ENCODE measurements at places on chromosomes 2 and 18.

GRCh38 chr2:191352536-191352935, 107.3 kb downstream of the MYO1B start:
- no peak overlapping the region for H3K27ac ChIP-seq
- no peaks in the 10 kb centered on the region for H3K27me3 ChIP-seq
- DNase-seq = no peak
- H3K4me3 ChIP-seq = no peak overlapping the region

- H3K4me3 ChIP-seq = peak overlapping the region; percentile 81
- H3K27me3 ChIP-seq = no peaks in the 10 kb centered on the region
- peak overlapping the region; percentile 95 for H3K27ac ChIP-seq
Measured at GRCh38 chr2:64989982-64990614, 899 bp downstream of the SLC1A4 start.

DNA sequence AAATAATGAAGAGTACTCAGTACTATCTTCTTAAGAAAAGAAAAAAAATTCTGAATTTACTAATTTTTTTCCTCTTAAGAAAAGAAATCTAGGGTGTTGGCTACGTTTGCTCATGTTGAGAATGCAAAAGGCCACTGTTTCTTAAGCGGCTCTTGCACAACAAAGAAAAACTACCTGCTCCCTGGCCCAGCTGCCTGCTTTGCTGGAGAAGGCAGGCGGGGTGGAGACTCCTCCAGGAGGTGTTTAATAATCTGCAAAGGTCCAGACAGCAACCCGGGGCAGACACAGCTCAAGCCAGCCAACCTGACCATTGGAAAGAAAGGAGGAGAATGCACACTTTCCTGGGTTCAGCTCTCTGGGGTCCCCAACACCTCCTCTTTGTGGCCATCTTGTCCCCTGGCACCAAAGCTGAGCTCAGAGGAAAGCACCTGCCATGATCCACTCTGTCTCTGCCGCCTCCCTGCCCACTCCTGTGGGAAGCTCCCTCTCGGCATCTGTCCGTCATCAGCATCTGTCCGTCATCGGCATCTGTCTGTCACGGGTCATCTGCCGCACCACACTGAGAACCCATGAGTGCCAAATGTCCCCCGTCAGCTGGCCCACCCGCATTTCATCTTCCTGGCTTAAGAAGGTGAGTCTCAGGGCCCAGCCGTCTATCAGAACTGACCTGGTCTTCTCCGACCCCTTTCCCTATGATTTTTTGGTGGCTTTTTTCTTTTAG, 11.9 kb downstream of the ZNF516 start:
- H3K27me3 ChIP-seq = no peaks in the 10 kb centered on the region
- no peaks in the 10 kb centered on the region for H3K36me3 ChIP-seq
- no peak overlapping the region for H3K4me3 ChIP-seq
- H3K27ac ChIP-seq = no peak overlapping the region
- no peak for DNase-seq
- peaks cover 14% of the 10 kb centered on the region for H3K4me1 ChIP-seq

DNA sequence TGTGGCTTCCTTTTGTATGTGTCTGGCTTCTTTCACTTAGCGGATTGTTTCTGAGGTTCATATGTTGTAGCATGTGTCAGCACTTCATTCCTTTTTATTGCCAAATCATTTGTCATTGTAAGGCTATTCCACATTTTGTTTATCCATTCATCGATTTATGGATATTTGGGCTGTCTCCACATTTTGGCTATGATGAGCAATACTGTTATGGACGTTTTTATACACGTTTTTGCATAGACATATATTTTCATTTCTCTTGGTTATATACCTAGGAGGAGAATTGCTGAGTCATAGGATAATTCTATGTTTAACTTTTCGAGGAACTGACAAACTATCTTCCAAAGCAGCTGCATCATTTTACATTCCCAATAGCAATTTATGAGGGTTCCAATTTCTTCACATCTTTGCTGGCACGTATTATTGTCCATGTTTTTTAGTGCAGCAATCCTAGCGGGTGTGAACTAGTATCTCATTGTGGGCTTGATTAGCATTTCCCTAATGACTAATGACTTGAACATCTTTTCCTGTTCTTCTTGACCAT, 48.1 kb upstream of the TBC1D8 start:
- no peaks in the 10 kb centered on the region for H3K27me3 ChIP-seq
- H3K4me3 ChIP-seq = no peak overlapping the region
- no peaks in the 10 kb centered on the region for H3K36me3 ChIP-seq
- H3K4me1 ChIP-seq = no peaks in the 10 kb centered on the region
- H3K27ac ChIP-seq = no peak overlapping the region
- DNase-seq = no peak

GRCh38 chr2:45761635-45762034, 110.2 kb downstream of the PRKCE start:
- no peak overlapping the region for H3K27ac ChIP-seq
- DNase-seq = no peak
- no peaks in the 10 kb centered on the region for H3K36me3 ChIP-seq

DNA sequence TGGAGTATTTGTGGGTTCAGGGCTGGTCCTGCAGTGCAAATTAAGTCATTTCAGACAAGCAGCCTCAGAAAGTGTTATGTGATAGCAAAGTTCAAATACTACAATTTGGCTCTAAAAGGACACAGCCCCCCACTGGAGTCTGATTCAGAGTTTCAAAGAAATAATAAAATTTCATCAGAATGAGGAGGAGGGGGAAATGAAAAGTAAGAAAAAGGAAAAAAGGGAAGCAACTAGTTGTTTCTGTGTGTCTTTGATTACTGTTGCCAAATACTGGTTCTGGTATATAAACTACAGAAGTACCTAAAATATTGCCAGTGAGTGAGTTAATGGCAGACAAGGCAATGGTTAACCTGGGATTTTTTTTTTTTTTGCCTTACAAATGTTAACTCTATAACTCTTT, 773.9 kb downstream of the BCL11A start:
- H3K27me3 ChIP-seq = no peaks in the 10 kb centered on the region
- H3K27ac ChIP-seq = no peak overlapping the region
- H3K36me3 ChIP-seq = no peaks in the 10 kb centered on the region
- H3K4me3 ChIP-seq = no peak overlapping the region
- H3K4me1 ChIP-seq = no peaks in the 10 kb centered on the region

GRCh38 chr2:225765820-225766219, 366.3 kb downstream of the NYAP2 start:
- H3K27me3 ChIP-seq = no peaks in the 10 kb centered on the region
- no peaks in the 10 kb centered on the region for H3K36me3 ChIP-seq
- H3K4me3 ChIP-seq = no peak overlapping the region
- no peak overlapping the region for H3K27ac ChIP-seq
- no peak for DNase-seq
- no peaks in the 10 kb centered on the region for H3K4me1 ChIP-seq

DNA sequence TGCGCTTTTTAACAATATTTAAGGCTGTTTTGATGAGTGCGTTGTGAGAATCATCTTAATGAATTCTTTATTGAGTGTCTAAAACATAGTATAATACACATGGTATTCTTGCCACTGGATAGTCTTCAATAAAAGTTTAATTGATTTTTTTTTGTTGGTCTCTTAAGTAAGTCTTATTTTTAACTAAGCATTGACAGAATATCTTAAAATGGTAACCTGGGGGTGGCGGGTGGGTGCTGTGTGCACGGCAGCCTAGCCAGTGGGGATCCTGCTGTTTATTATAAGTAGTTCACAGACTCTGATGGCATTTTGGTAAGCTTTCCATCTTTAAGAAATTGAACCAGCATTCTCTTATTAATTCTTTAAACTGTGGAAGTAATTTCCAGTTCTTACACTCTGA, 6.0 kb downstream of the SOX11 start:
- no peak overlapping the region for H3K27ac ChIP-seq
- H3K36me3 ChIP-seq = no peaks in the 10 kb centered on the region
- no peak for DNase-seq
- H3K4me1 ChIP-seq = no peaks in the 10 kb centered on the region

DNA sequence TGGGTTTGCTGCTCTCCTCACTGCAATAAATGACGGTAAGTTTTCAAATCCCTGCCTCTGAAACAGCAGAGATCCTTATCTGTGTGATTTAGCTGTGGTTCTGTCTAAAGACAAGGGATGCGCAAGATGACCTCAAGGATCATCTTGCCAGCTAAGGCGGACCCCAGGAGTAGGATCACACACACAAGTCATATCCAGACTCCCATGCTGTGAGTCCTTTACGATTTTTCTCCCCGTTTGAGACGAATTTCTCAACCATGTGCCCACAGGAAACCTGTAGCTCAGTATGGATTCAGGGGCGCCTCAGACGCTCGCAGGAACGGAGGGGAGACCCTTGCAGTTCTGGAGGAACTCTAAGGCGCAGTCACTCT, 11.1 kb upstream of the DCTN1 start:
- H3K4me3 ChIP-seq = peak overlapping the region; percentile 92
- H3K36me3 ChIP-seq = no peaks in the 10 kb centered on the region
- peak overlapping the region; percentile 87 for H3K27ac ChIP-seq

GRCh38 chr2:100301881-100302584, 20.3 kb downstream of the LONRF2 start:
- H3K27me3 ChIP-seq = no peaks in the 10 kb centered on the region
- H3K27ac ChIP-seq = peak overlapping the region; percentile 29
- peak overlapping the region; percentile 14 for H3K4me3 ChIP-seq
- H3K4me1 ChIP-seq = no peaks in the 10 kb centered on the region
- H3K36me3 ChIP-seq = no peaks in the 10 kb centered on the region
- no peak for DNase-seq

DNA sequence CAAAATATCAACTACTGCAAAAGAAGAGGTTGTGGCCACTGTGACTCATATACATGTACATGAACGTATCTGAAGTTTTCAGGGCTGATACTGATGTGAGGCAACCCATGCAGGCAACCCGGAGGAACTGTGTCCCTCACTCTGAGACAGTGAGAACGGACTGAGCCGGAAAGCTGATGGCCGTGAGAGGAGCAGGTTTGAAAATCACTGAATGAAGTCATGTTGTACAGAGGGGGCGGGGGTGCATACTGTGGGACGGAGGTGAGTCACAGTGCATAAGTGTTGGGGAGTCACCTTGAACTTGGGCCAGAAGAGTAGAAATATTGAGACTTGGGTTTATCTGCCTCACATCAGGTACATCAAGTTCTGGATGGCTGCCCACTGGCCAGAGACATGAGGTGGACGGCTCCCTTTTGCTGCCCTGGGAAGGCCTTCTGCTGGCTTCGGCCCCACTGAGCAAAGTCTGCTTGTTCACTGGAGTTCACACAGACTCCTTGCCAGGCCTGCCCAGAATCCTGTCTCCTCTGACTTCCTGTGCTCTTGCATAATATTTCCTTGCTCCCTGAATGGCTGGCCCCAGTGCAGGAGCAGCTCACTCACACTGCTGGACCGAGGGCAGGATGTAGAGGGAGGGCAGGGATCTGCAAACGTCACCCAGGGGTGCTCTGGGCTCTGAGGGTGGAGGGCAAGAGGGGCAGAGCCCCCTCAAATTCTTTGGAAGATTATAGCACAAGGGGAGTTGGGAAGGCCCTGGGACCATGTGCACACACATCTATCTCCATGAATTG, 18.1 kb downstream of the EPAS1 start:
- H3K4me3 ChIP-seq = no peak overlapping the region
- DNase-seq = peak; percentile 97
- H3K27ac ChIP-seq = peak overlapping the region; percentile 80
- H3K27me3 ChIP-seq = no peaks in the 10 kb centered on the region

GRCh38 chr2:12552092-12552491, 164.6 kb upstream of the TRIB2 start:
- H3K27ac ChIP-seq = no peak overlapping the region
- DNase-seq = no peak
- H3K4me1 ChIP-seq = no peaks in the 10 kb centered on the region
- H3K36me3 ChIP-seq = no peaks in the 10 kb centered on the region

GRCh38 chr2:26526589-26526988, 48.7 kb upstream of the OTOF start:
- H3K36me3 ChIP-seq = no peaks in the 10 kb centered on the region
- no peaks in the 10 kb centered on the region for H3K27me3 ChIP-seq

GRCh38 chr2:154402213-154402612, 296.3 kb upstream of the KCNJ3 start:
- H3K27me3 ChIP-seq = no peaks in the 10 kb centered on the region
- no peak overlapping the region for H3K4me3 ChIP-seq
- no peak overlapping the region for H3K27ac ChIP-seq
- DNase-seq = no peak

DNA sequence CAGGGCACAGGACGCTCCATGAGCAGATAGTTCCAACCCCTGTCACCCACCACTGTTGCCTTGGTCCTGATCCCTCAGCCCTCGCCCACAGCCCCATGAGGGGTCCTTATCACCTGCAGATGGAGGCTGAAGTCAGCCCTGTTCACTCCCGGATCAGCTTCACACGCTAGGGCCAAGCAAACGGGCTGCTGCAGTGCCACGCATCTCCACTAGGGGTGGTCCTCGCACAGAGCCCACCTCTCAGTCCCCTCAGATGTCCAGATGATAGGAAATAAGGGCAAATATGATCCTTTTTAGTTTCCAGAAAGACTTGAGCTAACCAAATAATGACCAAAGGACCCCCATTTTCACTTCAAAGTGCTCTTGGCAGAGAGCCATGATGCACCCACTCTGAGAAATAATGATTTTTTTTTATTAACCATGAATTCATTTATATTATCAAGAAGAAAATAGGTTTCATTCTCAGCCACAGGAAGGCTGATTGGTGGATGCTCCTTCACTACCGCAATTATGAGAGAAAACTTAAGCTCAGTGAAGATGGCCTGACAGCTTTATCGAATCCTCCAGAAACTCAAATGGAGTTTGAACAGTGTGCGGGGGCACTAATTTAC, 71.9 kb upstream of the KLHL29 start:
- no peak overlapping the region for H3K4me3 ChIP-seq
- DNase-seq = no peak
- no peaks in the 10 kb centered on the region for H3K4me1 ChIP-seq
- H3K27ac ChIP-seq = no peak overlapping the region
- H3K36me3 ChIP-seq = no peaks in the 10 kb centered on the region

GRCh38 chr2:105861200-105861599, 116.5 kb downstream of the NCK2 start:
- H3K36me3 ChIP-seq = no peaks in the 10 kb centered on the region
- H3K27ac ChIP-seq = no peak overlapping the region
- H3K4me3 ChIP-seq = no peak overlapping the region
- H3K27me3 ChIP-seq = no peaks in the 10 kb centered on the region

GRCh38 chr18:44637210-44638033, 43.3 kb upstream of the SETBP1 start:
- no peaks in the 10 kb centered on the region for H3K36me3 ChIP-seq
- DNase-seq = no peak
- H3K27ac ChIP-seq = no peak overlapping the region
- no peaks in the 10 kb centered on the region for H3K27me3 ChIP-seq

- H3K4me1 ChIP-seq = no peaks in the 10 kb centered on the region
- no peak overlapping the region for H3K27ac ChIP-seq
- no peaks in the 10 kb centered on the region for H3K27me3 ChIP-seq
- no peaks in the 10 kb centered on the region for H3K36me3 ChIP-seq
- no peak overlapping the region for H3K4me3 ChIP-seq
Measured at GRCh38 chr18:48609820-48610815, 71.3 kb downstream of the CTIF start.

- no peak overlapping the region for H3K4me3 ChIP-seq
- no peaks in the 10 kb centered on the region for H3K27me3 ChIP-seq
- DNase-seq = no peak
- H3K27ac ChIP-seq = no peak overlapping the region
Measured at GRCh38 chr2:140814141-140814540, 1316.7 kb downstream of the LRP1B start.

Measured in right lobe of liver (tissue), 6 donors.